ENCODE measurements at places on chromosomes 4 and X.
A peak's percentile ranks its signal among the peaks of the same experiment; 100 is the strongest.

DNA sequence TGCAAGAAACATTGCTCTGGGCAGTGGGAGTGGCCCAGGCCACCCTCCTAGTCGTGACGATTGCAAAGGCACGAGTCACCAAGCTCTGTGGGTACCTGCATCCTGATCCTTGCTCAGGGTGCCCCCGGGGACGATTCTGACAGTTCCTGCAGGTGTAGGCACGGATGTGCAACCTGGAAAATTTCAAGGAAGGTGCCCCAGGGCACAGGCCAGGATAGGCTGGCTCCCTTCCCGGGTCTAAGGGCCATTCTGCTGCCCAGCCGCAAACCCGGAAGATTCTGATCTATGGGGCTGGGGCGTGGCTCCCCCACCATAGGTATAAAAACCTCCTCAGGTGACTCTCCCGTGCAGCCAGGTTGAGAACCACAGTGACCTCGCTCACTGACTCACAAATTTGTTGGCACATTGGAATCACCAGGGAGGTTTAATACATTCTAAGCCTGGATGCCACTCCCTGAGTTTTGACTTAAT lies 228.5 kb downstream of the PTTG2 start:
- DNase-seq = peak; percentile 100

- no peak for DNase-seq
Observed at GRCh38 chr4:153602758-153603157, 81.3 kb upstream of the TLR2 start.

GRCh38 chrX:56784666-56785065 lies 55.6 kb downstream of the NBDY start:
- DNase-seq = no peak

- DNase-seq = peak; percentile 70
Observed at GRCh38 chr4:52369649-52370048, 289.5 kb downstream of the USP46 start.

DNA sequence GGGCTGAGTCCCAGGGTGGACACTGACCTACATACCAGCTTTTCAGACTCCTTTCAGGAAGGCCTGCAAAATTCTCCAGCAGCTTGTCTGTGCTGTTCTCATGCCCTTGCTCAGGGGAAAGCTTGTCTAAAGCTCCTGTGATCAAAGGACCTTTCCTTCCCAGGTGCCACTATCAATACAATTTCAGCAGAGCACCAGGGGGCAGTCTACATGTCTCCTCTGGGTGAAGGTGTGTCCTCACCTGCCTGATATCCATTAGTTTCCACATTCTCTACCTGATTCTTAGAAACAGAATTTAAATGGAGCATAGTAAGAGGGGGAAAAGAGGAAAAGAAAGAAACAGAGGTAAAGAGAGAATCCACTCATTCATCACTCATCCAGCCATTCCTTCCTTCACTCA lies 114.2 kb downstream of the PPARGC1A start:
- no peak for DNase-seq

DNA sequence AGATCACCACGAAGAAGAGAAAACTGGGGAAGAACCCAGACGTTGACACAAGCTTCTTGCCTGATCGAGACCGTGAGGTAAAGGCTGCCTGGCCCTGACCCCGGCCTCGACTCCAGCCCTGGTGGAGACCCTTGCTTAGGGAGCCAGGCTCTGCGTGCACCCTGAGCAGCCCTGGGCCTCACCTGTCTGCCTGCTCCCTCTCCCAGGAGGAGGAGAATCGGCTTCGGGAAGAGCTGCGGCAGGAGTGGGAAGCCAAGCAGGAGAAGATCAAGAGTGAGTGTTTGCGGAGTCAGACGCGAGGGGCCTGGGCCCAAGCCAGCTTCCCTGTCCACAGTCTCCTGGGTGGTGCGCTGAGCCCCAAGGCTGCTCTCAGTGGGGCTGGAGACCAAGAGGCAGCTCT lies 4.5 kb downstream of the FAM50A start:
- no peak for DNase-seq

DNA sequence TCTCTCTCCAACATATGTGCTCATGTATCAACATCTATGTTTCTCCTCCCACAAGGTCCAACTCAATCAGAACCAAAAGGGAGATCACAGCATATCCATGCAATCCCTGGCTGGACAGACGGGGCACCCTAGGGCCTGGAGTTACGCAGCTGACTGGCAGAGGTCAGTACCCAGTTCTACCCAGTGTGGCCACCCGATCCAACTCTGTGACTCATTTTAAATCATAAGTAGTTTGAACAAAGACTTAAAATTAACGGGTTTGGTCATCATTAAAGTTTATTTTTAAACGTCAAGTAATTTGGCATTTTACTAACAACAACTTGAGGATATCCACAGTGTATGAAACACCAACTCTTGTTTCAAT lies 59.5 kb downstream of the APBB2 start:
- DNase-seq = no peak

DNA sequence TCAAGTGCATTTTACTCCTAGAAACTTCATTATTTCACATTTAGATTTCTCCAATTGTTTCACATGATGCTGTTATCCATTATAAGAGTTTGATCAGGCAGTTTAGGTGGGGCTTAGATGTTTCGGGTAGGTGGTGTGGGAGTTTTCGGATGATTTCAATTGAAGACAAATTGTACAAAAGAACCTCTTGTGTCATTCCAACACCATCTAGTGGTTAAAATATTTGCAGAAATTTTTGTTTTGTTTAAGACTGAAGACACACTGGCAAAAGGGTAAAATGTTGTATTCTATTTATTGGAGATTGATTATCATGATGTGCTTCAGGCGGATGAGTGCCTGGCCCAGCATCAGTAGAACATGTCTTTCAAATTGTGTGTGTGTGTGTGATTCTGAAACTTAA lies 212.7 kb downstream of the SH3BGRL start:
- no peak for DNase-seq

- DNase-seq = no peak
Observed at GRCh38 chr4:113293674-113294073, 244.2 kb downstream of the ANK2 start.

DNA sequence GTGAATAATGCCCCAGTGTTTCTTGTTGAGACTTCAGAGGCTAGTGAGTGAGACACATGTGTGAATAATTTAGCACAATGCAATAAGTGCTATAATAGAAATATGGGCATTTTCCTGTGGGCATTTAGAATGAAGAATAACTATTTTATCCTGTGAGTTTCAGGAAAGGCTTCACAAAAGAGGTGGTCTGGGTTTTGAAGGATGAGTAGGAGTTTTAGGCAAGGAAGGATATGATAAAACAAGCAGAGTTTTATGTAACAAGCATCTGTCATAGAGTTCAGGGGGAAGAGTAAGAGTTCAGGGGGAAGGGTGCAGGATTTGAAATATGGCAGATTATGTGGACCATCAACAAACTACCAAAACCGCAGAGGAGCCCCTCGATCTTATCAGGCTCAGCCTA lies 529.2 kb downstream of the INPP4B start:
- no peak for DNase-seq

GRCh38 chr4:142434519-142435224 lies 411.4 kb downstream of the INPP4B start:
- DNase-seq = no peak

GRCh38 chrX:39969819-39970504 lies 127.8 kb downstream of the BCOR start:
- DNase-seq = no peak
